Germinal center (tissue), 1 donor: ENCODE measurements at places on chromosomes 12 and 14.

GRCh38 chr12:7264538-7264937 lies 39.3 kb upstream of the ACSM4 start:
- no peak for DNase-seq

GRCh38 chr12:56628671-56629458 lies 1.3 kb downstream of the BAZ2A start:
- DNase-seq = peak; percentile 53

- peak; percentile 75 for DNase-seq
These were observed 1.6 kb upstream of the ASB2 start for GRCh38 chr14:93977790-93978581.

DNA sequence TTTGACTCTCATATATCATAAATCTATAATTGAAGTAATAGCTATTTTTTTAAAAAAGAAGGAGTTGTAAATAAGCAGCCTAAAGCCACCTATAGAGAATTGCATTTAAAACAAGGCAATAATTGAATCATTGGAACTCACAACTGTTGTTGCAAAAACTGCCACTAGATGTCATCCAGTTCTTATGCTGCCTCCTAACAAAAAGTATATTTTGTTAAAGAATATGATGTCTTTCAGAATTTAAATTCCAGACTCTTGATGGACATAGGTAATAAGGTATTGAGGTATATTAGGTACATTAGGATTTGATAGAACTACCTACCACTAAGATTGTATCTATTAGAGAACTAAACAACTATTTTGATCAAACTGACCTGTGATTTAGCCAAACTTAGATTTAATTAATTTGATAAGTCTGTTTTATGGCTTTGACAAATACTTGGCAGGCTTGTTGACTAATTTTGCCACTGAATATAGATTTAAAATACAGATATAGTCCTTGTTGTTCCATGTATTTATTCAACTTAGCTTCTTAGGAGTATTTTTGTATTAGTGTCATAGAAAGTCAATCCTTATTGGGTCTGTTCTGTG lies 401.4 kb downstream of the RPL10L start:
- DNase-seq = no peak

GRCh38 chr12:124293286-124294003 lies 1.4 kb upstream of the RFLNA start:
- no peak for DNase-seq

DNA sequence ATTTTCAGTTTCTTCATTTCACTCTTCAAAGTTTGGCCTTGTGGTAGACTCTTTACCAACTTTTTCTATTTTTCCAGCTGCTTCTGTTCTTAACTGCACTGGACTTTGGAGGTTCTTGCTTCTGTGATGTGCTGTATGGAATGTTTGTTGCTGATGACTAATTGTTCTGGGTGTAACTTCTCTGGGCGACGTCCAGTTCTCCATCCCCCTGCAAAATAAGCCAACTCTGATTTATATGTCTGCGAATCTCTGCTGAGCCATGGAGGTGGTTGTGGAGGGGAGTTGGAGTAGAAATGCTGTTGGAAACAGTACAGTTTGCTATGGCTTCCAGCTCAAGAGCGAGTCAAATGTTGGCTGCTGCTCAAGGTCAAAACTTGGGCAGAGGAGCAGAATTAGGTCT lies 113.9 kb upstream of the DYRK2 start:
- DNase-seq = no peak

GRCh38 chr12:2833810-2834209 lies 1.0 kb downstream of the NRIP2 start:
- no peak for DNase-seq

GRCh38 chr12:69655616-69656340 lies 43.3 kb downstream of the BEST3 start:
- DNase-seq = no peak

- DNase-seq = no peak
These were observed 393.4 kb upstream of the SEL1L start for GRCh38 chr14:81927070-81927469.

GRCh38 chr12:68048648-68049297 lies 59.5 kb downstream of the IFNG-AS1 start:
- DNase-seq = no peak

- no peak for DNase-seq
These were observed 55.2 kb downstream of the RASSF3 start for GRCh38 chr12:64665514-64665913.

DNA sequence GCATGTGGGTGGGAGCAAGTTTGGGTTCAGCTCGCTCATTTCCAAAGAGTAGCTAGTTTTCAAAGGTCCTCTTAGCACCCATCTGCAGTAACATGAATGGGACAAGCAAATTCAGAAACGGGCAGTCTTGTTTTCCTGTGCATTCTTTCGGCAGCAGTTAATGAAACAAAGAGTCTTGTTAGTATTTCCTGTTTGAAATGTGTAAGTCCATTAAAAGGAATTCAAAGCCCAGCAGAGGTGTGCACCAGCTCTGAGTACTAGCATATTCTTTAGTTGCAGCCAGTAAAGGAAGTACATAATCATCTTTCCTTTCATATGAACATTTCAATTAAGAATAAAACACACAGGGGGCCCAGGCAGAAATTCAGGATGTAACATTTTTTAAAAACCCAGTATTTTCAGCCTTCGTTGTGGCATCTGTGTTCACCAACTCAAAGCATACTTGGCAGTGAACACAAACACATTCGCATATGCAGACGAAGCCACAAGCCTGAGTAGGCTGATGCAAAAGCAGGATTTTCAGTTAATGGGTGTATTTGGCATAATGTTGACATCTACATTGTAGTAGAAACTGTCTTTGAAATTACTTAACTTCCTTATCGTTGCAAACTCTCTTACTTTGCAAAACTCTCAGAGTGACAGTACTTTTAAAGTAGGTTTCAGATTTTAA lies 570.0 kb upstream of the FLRT2 start:
- DNase-seq = no peak

DNA sequence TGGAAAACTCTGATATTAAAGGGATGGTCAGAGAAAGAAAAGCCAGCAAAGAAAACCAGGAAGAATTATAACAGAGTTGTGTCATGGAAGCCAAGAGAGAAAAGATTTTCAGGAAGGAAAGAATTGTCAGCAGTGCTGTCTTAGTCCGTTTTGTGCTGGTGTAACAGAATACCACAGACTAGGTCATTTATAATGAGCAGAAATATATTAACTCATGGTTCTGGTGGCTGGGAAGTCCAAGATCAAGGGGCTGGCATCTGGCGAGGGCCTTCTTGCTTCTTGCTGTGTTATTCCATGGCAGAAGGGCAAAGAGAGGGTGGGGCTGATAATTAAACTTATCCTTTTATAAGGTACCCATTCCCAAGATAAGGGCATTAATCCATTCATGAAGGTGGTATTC lies 6.4 kb upstream of the INHBE start:
- no peak for DNase-seq

GRCh38 chr14:69321601-69322330 lies 61.8 kb downstream of the GALNT16 start:
- DNase-seq = no peak
